Psoas muscle (tissue), 8 donors: ENCODE measurements at places on chromosomes 1 and 21. TPM values are rescaled to one million over a fixed set of nuclear protein-coding genes. Genes with fewer than 3 reads are reported as not detected.

DNA sequence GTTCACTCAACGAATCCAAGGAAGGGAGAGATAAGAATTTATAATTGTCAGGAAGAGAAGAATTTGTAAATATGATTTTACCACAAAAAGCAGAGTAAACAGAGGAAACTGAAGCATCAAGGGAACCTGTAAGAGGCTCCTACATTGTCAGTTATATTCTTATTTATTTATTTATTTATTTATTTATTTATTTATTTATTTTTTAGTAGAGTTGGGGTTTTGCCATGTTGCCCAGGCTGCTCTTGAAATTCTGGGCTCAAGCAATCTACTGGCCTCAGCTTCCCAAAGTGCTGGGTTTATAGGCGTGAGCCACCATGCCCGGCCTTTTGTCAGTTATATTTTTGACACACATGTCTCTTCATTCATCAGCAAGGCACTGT, 47.1 kb downstream of the FCRL3 start:
- no peak overlapping the region for H3K27ac ChIP-seq
- H3K4me1 ChIP-seq, result no peaks in the 10 kb centered on the region
- H3K4me3 ChIP-seq, result no peak overlapping the region

The BARHL2 gene
- total RNA-seq, result not detected

DNA sequence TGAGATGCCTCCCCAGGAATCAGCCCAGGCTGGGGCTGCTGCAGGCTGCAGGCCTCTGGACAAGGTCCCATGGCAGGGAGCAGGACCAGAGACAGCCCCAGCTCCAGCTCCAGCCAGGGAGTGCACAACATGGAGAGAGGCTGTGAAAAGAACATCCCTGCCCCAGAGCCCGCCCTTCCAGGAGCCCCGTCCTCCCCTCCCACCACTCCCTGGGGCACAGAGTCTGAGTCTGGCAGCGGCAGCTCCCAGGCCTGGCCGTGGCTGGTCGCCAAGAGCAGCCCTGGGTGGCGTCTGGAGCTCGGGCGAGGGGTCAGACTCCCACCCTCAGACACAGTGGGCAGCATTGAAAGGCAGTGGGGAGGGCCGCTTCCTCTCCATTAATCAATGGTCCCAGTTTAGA, 37.8 kb downstream of the MEGF6 start:
- no peak overlapping the region for H3K27ac ChIP-seq
- H3K4me1 ChIP-seq, result no peaks in the 10 kb centered on the region
- H3K4me3 ChIP-seq, result no peak overlapping the region
- DNase-seq, result no peak
- H3K27me3 ChIP-seq, result no peaks in the 10 kb centered on the region

The VCAM1 gene
- total RNA-seq, result 2.5 TPM

- no peak overlapping the region for H3K27ac ChIP-seq
- H3K36me3 ChIP-seq, result no peaks in the 10 kb centered on the region
- no peak overlapping the region for H3K4me3 ChIP-seq
- DNase-seq, result no peak
- no peaks in the 10 kb centered on the region for H3K27me3 ChIP-seq
Measured at GRCh38 chr21:41403331-41403730, 22.7 kb upstream of the MX1 start.

The SRSF10 gene
- 29.5 TPM for total RNA-seq

GRCh38 chr1:226973371-226973897, 33.3 kb downstream of the COQ8A start:
- H3K27ac ChIP-seq, result peak overlapping the region; percentile 95
- H3K27me3 ChIP-seq, result no peaks in the 10 kb centered on the region
- peaks cover 72% of the 10 kb centered on the region for H3K4me1 ChIP-seq
- H3K36me3 ChIP-seq, result no peaks in the 10 kb centered on the region
- H3K4me3 ChIP-seq, result peak overlapping the region; percentile 46

DNA sequence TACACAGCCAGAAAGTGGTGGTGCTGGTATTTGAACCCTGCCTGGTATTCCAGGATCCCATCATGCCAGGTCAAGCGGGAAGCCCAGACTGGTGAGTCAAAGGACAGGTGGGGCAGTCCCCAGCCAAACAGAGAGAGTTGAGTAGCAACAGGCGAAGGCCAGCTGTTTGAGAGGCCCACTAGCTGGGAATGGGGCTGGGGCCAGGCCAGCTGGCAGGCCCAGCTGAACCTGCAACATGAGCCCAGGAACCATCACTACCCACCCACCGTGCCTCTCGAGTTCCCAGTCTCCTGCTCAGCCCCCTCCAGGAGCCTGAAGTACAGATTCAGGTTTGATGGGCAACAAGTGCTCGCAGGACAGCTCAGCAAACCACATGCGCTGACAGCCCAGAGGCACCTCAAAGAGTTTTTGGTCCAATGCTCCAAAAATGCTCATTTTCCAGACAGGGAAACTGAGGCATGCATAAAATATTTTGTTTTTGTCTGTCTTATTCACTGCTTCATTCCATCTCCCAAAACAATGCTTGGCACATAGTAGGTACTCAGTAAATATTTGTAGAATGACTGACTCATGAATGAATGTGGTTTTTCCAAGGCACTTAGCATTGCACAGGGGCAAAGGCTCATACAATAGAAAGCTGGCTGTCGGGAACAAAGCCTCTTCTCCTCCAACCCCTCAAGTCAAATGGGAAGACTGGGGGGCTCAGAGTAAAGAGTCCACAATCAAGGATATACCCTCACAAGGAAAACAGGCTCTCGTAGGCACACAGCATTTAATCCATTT, 42.5 kb upstream of the CLIC4 start:
- DNase-seq, result peak; percentile 31
- H3K4me1 ChIP-seq, result no peaks in the 10 kb centered on the region
- H3K4me3 ChIP-seq, result no peak overlapping the region
- H3K27ac ChIP-seq, result no peak overlapping the region
- H3K27me3 ChIP-seq, result no peaks in the 10 kb centered on the region

- no peak for DNase-seq
- H3K27me3 ChIP-seq, result no peaks in the 10 kb centered on the region
- no peak overlapping the region for H3K4me3 ChIP-seq
- no peaks in the 10 kb centered on the region for H3K4me1 ChIP-seq
- no peaks in the 10 kb centered on the region for H3K36me3 ChIP-seq
Measured at GRCh38 chr21:34768326-34768725, 99.5 kb downstream of the CLIC6 start.

DNA sequence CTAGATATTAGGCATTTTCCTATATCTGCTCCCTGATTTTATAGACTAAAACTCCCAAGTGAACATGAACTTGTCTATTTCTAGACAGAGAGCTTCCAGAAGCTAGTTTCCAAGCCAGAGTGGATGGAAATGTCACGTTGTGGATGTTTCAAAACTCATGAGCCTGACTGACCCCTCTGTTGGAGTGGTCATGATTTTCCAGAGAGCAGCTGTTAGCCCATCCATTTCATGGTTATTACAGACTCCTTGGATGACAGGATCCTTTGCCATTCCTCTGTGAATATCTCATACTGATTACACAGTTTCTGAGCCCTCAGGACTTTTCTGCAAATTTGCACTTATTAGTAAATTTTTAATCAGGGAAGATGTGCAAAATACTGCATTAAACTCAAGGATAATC, 76.8 kb upstream of the ATF3 start:
- no peak overlapping the region for H3K27ac ChIP-seq
- H3K4me3 ChIP-seq, result no peak overlapping the region
- H3K27me3 ChIP-seq, result peaks cover 10% of the 10 kb centered on the region
- no peak for DNase-seq

DNA sequence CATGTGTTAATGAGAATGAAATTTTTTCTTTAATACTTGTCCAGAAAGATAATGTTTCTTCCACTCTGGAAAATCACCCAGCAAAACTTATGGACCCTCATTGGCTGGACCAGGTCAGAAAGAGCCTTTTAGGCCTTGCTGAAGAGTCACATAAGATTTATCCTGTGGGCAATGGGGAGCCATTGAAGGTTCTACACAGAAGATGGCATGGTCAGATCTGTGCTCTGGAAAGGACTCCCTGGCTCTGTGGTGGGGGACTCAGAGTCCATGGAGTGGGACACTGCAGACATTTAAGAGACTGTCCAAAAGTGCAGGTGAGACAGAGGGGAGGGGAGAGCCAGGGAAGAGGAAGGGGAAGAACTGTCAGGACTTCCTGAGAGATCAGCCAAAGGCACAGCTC, 66.4 kb downstream of the DHRS3 start:
- H3K4me3 ChIP-seq, result no peak overlapping the region
- peaks cover 63% of the 10 kb centered on the region for H3K4me1 ChIP-seq
- no peak for DNase-seq
- peak overlapping the region; percentile 82 for H3K27ac ChIP-seq
- H3K36me3 ChIP-seq, result no peaks in the 10 kb centered on the region

DNA sequence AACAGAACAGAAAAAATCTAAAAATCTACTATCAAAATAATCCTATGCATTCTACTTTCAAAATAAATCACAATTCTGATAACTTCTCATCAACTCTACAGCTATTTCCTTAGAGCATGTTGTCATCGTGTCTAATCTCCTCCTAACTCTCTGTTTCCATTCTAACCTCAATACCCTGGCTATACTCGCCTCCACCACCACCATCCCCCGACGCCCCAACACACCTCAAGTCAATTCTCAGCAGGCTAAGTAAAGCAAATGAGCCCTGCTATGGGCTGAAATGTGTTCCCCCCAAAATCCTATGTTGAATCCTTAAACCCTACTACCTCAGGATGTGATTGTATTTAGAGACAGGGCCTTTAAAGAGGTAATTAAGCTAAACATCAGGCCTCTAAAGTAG, 34.6 kb downstream of the NRDC start:
- no peak for DNase-seq
- H3K27ac ChIP-seq, result no peak overlapping the region
- H3K4me3 ChIP-seq, result no peak overlapping the region

The CFAP107 gene
- total RNA-seq, result not detected

- H3K27ac ChIP-seq, result no peak overlapping the region
- H3K36me3 ChIP-seq, result no peaks in the 10 kb centered on the region
- H3K27me3 ChIP-seq, result no peaks in the 10 kb centered on the region
- no peak for DNase-seq
- H3K4me3 ChIP-seq, result no peak overlapping the region
Measured at GRCh38 chr1:145714524-145715111, 4.7 kb upstream of the CD160 start.

GRCh38 chr1:181334724-181335123, 148.6 kb upstream of the CACNA1E start:
- no peaks in the 10 kb centered on the region for H3K27me3 ChIP-seq
- no peak for DNase-seq
- H3K36me3 ChIP-seq, result no peaks in the 10 kb centered on the region
- no peak overlapping the region for H3K27ac ChIP-seq
- H3K4me3 ChIP-seq, result no peak overlapping the region

DNA sequence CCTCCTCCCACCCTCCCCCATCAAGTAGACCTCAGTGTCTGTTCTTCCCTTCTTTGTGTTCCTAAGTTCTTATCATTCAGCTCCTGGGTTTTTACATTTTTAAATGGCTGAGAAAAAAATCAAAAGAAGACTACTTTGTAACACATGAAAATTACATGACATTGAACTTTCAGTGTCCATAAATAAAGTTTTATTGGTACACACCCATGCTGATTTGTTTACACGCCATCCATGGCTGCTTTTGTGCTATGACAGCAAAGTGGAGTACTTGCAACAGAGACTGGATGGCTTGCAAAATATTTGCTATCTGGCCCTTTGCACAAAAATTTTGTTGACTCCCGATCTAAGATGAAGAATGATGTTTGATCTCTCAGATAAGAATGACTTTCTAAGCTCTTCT, 171.4 kb downstream of the PRDM2 start:
- H3K36me3 ChIP-seq, result no peaks in the 10 kb centered on the region
- H3K27me3 ChIP-seq, result no peaks in the 10 kb centered on the region
- no peak overlapping the region for H3K4me3 ChIP-seq
- DNase-seq, result no peak

The FDPS gene
- total RNA-seq, result 50.7 TPM

The HEYL gene
- total RNA-seq, result 10.0 TPM

The ACTA1 gene
- 17,090 TPM for total RNA-seq

- H3K27me3 ChIP-seq, result no peaks in the 10 kb centered on the region
- H3K4me1 ChIP-seq, result no peaks in the 10 kb centered on the region
- H3K36me3 ChIP-seq, result no peaks in the 10 kb centered on the region
- no peak overlapping the region for H3K27ac ChIP-seq
- H3K4me3 ChIP-seq, result no peak overlapping the region
- no peak for DNase-seq
Measured at GRCh38 chr1:93304716-93305138, 41.0 kb upstream of the DR1 start.

DNA sequence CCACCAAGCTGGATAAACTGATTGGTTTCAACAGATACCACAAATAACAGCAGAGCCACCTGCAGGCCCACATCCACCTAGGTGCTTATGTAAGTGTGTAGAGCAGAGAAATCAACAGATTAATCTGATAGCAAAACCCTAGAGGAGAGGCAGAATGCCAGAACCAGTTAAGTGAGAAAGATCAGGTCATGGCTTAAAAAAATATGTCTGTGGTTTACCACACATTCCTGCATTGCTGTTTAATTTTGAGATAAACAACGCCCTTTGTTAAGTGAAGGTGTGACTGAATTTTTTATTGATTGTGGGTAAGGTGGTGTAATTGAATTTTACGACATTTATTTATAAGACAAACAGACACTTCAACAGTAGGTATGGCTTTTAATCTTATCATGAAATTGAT, 21.2 kb downstream of the CRNN start:
- H3K4me1 ChIP-seq, result no peaks in the 10 kb centered on the region
- H3K4me3 ChIP-seq, result no peak overlapping the region
- DNase-seq, result no peak
- no peaks in the 10 kb centered on the region for H3K36me3 ChIP-seq

- H3K27me3 ChIP-seq, result no peaks in the 10 kb centered on the region
- H3K36me3 ChIP-seq, result no peaks in the 10 kb centered on the region
- peak; percentile 69 for DNase-seq
- peaks cover 68% of the 10 kb centered on the region for H3K4me1 ChIP-seq
- H3K27ac ChIP-seq, result peak overlapping the region; percentile 90
Measured at GRCh38 chr1:218463194-218464156, 118.3 kb downstream of the TGFB2 start.

- no peak overlapping the region for H3K27ac ChIP-seq
- DNase-seq, result no peak
- H3K36me3 ChIP-seq, result no peaks in the 10 kb centered on the region
- no peak overlapping the region for H3K4me3 ChIP-seq
- no peaks in the 10 kb centered on the region for H3K27me3 ChIP-seq
Measured at GRCh38 chr1:110230381-110231199, 20.5 kb downstream of the KCNC4 start.

DNA sequence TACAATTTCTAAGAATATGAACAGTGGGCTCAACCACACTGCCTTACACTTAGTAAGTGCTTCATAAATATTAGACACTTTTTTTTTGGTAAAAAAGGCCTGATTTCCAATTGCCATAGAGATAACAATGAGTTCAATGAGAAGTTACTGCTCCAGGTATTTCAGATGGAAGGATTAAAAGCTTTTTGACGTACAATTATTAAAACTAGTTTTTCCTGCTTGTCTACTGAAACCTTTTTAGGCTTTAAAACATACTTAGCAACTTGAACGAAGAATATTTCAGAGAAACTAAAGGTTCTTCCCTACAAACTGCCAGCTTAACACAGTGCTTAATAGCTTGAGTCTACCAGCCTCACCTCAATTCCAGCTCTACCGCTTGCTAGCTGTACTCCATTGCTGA, 43.7 kb downstream of the TRIT1 start:
- H3K4me1 ChIP-seq, result no peaks in the 10 kb centered on the region
- H3K36me3 ChIP-seq, result peaks cover 10% of the 10 kb centered on the region
- H3K27me3 ChIP-seq, result no peaks in the 10 kb centered on the region
- H3K27ac ChIP-seq, result no peak overlapping the region
